Amniotic epithelial cell (primary cell): ENCODE measurements at places on chromosomes 5 and 9.

DNA sequence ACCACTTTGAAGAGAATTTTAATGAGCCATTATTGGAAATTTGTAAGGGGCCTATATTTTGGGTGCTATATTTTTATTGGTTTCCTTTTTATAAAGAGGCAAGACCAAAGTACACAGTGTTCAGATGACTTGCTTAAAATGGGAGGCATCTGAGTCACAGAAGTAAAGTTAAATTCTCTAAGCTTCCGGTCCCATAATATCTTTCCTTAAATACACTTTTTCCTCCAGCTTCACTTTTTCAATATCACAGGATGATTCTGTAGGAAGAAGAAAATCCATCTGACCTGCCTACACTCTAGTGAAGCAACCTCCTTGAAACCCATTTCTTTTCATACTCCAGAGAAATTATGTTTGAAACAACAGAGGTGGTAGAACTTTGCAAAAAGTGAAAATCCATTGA lies 274.0 kb downstream of the PIK3R1 start:
- DNase-seq = no peak

- no peak for DNase-seq
Measured at GRCh38 chr5:122454541-122454940, 142.5 kb downstream of the SNCAIP start.

- DNase-seq = no peak
Measured at GRCh38 chr9:34514816-34515215, 8.0 kb downstream of the ENHO start.

GRCh38 chr5:172743112-172743959 lies 27.7 kb downstream of the DUSP1 start:
- no peak for DNase-seq

- peak; percentile 76 for DNase-seq
Measured at GRCh38 chr9:107932046-107932445, 442.5 kb upstream of the KLF4 start.

GRCh38 chr9:35293376-35293964 lies 131.7 kb downstream of the UNC13B start:
- DNase-seq = no peak
